ENCODE measurements at places on chromosomes 11 and 22.

DNA sequence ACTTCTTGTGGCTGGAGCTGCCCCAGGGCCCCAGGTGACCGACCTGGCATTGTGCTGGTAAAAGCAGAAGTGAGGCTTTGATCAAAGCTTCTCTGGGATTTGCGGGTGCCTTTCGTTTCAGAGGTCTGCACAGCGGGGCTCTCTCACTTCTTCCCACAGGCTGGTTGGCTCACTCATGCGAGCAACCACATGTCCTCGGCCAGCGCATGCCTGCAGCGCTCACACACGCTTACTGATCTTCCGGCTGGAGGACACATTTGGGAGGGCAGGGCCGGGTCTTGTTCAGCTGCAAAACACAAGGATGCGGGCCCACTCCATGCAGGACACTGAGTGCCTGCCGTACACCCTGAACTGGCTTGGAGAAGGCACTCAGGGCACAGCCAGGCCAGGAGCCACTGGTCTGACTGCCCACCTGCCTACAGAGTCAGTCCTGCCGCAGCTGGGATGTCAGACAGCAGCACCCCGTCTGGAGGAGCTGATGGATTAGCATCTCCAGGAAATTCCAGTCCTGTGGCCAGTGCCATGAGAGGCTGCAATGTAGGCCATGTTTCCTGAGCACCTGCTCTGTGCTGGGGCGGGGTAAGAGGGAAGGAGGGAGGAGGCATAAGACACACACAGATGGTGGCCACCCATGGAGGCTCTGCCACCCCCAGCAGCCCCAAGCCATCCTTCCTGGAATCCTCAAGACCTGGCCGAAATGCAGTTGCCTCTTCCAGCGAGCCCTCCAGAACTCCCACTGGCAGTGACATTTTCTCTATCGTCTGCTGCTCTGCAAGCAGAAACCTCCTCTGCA, 1383.2 kb downstream of the BRD1 start:
- no peak for DNase-seq

DNA sequence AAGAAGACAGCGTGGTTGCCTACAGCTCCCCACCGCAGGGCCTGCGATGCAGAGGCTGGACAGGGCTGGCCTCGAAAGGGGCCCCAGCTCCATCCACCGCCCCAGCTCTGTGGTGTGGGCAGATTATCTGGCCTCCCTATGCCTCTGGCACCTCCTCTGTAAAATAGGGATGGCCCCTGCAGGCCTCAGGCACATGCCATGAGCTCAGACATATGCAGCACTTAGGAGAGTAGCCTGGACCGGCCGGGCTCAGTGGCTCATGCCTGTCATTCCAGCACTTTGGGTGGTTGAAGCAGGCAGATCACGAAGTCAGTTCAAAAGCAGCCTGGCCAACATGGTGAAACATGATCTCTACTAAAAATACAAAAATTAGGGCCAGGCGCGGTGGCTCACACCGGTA, 7.4 kb downstream of the APOBEC3D start:
- DNase-seq: no peak

- no peak for DNase-seq
Observed at GRCh38 chr11:62391642-62392425, 27.0 kb upstream of the SCGB1A1 start.

GRCh38 chr11:121067962-121068647, 32.9 kb upstream of the TECTA start:
- DNase-seq: no peak

DNA sequence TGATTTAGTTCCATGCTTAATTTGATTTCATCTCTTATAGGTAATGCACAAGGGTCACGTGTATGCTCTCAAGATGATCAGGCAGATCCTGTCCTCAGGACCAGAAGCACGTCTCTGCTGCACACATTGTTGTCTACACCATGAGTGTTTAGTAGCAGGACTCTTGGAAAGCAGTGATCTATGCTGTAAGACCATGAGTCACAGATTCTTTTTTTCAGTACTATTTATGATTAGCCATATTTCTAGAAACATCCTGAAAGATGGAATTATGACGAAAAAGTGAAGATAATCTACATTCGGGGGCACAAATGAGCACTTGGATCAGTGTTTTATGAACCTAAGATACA, 29.6 kb downstream of the ZBED4 start:
- DNase-seq: no peak

- DNase-seq: no peak
Observed at GRCh38 chr11:65615950-65616574, 486 bp downstream of the PCNX3 start.

DNA sequence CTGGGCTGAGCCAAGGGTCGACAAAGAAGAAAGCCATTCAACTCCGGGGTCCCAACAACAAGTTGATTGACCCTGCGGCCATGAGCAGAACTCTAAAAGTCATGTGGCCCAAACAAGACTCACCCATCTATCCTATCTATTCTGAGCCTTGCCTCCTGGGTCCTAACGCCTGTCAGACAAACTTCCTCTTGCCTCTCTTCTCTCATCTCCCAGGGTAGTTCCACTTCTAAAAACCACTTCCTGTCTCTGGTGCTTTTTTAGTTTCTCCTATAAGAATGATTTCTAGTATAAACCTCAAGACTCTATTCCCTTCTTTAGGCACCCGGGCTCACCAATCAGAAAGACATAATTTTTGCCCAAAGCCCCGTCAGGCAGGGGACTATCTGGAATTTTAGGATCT, 530.2 kb downstream of the DLG2 start:
- DNase-seq: no peak

GRCh38 chr11:107655602-107656001, 56.3 kb downstream of the SLN start:
- DNase-seq: no peak

DNA sequence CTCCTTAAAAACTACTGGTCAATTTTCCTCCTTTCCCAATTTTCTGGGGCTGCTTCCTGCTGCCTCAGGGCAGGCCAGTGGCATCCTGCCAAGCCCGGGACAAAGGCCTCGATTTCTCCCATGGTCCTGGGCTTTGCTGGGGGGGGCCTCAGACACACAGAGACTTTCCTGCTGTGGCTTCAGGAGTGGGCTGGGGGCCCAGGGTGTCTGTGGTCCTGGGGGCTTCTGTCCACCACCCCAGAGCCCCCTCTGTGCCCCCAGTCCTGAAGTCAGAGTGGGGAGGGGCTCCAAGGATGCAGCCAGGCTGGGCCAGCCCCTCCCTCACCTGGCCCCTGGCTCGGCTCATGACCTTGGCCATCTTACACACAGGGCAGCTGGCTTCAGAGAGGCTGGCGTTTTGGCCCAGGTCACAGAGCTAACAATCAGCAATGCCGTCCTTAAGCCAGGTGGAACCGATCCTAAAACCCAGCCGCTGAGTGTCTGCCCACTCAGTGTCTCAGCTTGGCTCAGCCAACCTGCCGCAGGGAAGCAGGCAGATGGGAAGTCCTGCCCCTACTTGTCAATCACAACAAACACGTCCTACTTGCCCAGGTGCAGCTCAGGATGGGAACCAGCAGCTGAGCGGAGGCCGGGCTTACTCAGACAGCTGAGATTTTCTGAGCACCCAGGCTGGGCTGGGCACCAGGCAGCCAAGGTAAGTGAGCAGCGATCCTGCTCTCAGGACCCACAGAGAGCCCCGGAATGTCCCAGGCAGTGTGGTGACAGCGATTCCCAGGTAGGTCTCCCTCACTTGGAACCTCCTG, 34.6 kb downstream of the OSBPL5 start:
- no peak for DNase-seq

GRCh38 chr11:116326146-116326545, 446.6 kb downstream of the BUD13 start:
- DNase-seq: no peak

DNA sequence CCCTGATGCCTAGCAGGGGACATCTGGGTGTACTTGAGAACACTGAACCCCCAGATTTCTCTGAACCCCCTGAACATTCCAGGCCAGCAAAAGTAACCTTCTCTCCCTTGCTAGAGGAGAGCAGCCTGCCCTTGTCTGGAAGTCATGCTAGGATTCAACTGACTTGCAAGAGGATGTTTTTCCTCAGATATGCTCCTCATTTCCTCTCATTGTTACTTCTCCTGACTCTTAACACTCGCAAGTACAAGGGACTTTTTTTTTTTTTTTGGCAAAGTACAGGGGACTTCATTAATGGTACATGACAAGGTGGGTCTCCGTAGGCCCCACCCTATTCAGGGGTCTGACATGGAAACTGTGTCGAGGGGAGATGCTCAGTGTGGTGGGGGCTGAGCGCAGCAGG, 6.3 kb upstream of the MCHR1 start:
- no peak for DNase-seq

DNA sequence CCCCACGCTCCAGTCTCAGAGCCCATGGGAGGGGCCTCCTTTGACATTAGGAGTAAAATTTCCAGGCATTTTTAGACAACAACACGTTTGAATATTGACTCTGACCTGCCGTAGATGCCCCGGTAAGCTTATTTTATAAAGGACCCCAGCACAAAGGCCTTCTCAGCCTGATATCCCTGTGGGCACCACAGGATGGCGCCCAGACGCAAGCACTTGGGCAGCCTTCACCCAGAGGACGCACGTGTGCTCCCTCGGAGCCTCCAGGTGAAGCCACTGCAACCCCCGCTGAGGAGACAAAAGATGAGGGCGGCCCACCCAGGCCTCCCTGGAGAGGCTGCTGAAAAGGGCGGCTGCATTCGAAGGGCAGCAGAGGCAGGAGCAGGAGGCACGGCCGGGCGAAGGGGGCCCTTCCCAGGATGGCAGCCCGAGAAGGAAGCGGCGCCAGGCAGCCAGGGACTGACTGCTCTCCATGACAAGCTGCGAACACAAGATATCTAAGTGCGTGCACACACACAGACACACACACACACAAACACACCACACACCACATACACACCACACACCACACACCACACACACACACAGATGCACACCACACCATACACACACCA, 15.2 kb upstream of the TH start:
- peak; percentile 33 for DNase-seq

DNA sequence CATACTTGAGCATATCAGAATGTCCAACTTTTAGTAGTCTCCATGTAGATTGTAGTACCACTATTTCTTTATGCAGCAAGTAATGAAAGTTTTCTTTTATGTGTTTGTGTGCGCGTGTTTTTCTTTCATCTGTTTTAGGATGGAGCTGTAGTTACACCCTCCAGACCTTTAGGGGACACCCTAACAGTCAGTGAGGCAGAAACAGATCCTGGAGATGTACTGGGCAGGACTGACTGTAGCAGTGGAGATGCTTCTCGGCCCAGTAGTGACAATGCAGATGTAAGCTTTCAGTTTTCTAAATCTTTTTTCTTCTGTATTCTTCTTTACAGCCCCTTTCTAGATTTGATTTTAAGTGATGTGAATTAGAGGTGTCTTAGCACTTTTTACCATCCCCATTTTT, 79.9 kb upstream of the GRIK4 start:
- DNase-seq: no peak

DNA sequence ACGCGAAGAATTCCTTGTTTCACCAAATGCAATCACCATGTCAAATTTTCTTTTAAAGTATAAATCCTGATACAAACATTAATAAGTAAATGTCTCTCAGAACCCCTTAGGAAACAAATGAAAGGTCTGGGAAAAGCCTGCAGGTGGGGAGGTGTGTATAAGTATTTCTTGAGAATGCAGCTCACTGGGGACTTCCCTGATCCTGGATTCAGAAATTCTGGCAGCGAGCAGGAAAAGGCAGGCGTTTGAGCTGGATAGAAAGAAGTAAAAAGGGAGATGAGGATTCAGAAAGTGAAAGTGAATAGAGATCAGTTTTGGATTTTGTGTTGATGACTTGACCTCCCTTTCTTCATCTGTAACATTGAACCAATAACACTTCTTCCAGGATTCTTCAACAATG, 68.3 kb upstream of the CTSC start:
- DNase-seq: no peak

DNA sequence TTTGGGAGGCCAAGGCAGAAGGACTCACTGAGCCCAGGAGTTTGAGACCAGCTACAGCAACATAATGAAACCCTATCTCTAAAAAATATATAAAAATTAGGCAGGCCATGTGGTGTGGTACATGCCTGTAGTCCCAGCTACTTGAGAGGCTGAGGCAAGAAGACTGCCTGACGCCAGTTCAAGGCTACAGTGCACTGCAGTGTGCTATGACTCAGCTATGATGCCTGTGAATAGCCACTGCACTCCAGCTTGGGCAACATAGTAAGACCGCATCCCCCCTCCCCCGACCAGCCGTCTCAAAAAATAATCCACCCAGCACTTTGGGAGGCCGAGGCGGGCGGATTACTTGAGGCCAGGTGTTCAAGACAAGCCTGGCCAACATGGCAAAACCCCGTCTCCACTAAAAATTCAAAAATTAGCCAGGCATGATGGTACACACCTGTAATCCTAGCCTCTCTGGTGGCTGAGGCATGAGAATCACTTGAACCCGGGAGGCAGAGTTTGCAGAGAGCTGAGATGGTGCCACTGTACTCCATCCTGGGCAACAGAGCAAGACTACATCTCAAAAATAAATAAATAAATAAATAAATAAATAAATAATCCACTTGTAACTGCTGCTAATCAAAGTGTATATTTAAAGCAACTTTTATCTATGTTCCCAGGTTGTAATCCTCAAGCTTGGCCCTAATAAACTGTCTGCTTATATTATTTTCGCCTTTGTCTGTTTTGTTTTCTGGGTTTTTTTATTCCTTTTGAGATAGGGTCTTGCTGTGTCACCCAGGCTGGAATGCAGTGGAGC, 7.8 kb downstream of the HPS5 start:
- no peak for DNase-seq

DNA sequence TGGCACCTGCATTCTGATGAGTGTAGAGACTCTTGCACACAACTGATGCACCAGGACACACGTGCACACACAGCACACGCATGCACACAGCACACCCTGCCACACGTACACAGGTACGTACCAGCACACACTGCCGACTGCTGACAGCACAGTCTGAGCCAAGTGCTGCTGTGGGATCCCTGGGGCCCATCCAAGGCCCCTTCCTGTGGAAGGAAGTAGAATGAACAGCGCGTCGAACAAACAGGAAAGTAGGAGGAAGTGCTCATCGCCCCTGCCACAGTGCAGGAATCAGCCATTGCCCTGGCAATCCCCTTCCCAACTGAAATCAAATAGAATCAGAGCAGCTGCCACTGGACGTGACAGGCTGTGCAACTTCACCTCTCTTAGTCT, 57.9 kb downstream of the CD82 start:
- DNase-seq: no peak

GRCh38 chr22:41561335-41561734, 525 bp downstream of the CSDC2 start:
- DNase-seq: no peak

Measured in CD4-positive, alpha-beta T cell treated with Interleukin-15 for 4 hours (primary cell).